ENCODE measurements at places on chromosomes 16 and 17.

- H3K36me3 ChIP-seq, result no peaks in the 10 kb centered on the region
- no peak for DNase-seq
- H3K4me1 ChIP-seq, result no peaks in the 10 kb centered on the region
- no peaks in the 10 kb centered on the region for H3K27me3 ChIP-seq
- no peak overlapping the region for H3K27ac ChIP-seq
- H3K4me3 ChIP-seq, result no peak overlapping the region
These were observed 486.5 kb downstream of the HS3ST4 start for GRCh38 chr16:26178298-26178697.

DNA sequence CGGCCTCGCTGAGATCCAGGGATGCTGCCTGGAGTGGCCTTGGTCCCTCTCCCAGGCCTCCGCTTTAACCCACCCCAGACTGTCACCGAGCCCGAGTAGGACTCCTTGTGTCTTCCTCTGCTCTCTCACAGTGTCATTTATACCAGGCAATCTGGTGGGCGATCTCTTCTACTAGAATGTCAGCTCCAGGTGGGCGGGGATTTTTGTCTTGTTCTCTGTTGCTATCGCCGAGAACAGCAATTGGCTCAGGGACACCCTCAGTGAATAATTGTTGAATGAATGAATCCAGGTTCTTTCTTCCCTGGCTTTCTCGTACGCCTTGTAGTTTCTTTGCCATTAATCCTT is 591 bp downstream of the DHX38 start:
- peak overlapping the region; percentile 88 for H3K27ac ChIP-seq
- peak overlapping the region; percentile 92 for H3K4me3 ChIP-seq
- H3K36me3 ChIP-seq, result peaks cover 40% of the 10 kb centered on the region
- no peaks in the 10 kb centered on the region for H3K27me3 ChIP-seq
- no peak for DNase-seq

DNA sequence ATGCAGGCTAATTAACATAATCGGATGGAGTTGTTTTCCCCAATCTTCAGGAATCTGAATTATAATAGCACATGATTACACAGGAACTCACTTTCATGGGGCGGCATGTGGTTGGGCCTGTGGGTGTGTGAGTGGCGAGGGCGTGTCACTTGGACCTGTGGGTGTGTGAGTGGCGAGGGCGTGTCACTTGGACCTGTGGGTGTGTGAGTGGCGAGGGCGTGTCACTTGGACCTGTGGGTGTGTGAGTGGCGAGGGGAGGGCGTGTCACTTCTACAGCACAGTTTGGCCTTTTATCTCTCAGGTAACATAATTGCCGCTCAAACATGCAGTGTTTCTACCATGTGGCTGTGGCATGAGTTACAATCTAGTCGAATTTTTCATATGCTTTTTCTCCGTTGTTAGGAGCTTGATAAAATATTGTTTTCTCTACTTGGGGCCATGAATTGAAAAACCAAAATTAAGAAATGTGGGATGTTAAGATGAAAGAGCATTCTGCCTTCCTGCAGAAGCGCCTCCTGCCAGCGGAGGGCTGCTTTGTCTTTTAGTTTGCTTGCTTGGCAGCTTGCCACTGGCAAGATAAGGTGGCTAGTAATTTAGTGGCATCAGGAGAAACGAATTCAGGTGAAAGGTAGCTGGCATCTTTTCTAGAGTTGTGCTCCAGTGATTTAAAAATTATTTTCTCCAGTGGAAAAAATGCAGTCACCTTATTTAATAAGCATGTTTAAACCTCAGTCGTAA is 36.2 kb downstream of the USP10 start:
- DNase-seq, result no peak
- H3K27me3 ChIP-seq, result no peaks in the 10 kb centered on the region
- H3K27ac ChIP-seq, result peak overlapping the region; percentile 69
- H3K4me1 ChIP-seq, result peaks cover 71% of the 10 kb centered on the region
- peaks cover 23% of the 10 kb centered on the region for H3K36me3 ChIP-seq
- H3K4me3 ChIP-seq, result no peak overlapping the region

DNA sequence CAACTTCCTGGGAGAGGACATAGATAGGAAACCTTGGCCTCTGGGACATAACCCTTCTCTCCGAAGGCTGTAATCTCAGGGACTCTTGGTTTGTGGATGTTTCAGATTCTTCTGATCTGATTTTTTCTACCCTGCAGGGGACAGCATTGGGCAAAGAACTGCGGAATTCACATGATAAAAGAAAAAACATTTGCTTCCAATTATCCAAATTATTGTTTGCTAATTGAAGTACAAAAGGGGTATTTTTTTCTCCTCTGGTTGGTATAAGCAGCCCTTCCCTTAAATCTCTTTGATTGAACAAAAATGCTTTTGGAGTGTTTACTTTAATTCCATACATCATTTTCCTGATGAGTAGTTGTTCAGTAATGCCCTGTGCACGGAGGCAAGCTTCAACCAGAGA is 251.7 kb upstream of the IRX3 start:
- H3K27ac ChIP-seq, result no peak overlapping the region
- H3K36me3 ChIP-seq, result no peaks in the 10 kb centered on the region
- no peaks in the 10 kb centered on the region for H3K4me1 ChIP-seq
- DNase-seq, result no peak
